ENCODE measurements at places on chromosomes 5 and 9.

GRCh38 chr5:75511435-75512382, at the start of the genes CERT1 and POLK:
Gene CERT1 (minus strand): TSS chr5:75511629. CDS start chr5:75511207, 422 bp downstream.
Gene POLK (plus strand): TSS chr5:75511891.
- peak; percentile 98 for DNase-seq

GRCh38 chr9:113705928-113706519, 170.1 kb upstream of the ZNF618 start:
- no peak for DNase-seq

- DNase-seq: no peak
These were observed 127.6 kb upstream of the PTCH1 start for GRCh38 chr9:95644377-95644776.

DNA sequence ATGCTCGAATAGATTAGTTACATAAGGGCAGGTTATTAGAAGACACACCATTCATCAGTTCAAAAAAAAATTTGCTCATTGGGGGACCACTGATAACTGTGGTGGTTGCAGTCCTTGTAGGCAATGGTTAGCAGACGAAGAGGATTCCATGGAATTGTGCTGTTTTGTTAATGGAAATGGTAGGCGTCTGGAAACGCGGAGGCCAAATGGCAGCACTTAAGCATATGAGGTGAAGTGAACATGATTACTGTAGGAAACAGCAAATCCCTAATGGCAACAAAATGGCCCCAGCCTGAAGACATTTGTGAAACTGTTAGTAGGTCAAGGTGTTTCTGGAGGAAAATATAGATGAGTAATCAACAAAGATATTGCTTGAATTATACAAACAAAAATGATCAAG, 535.4 kb upstream of the PTPRD start:
- no peak for DNase-seq

GRCh38 chr5:170560938-170561337, 57.1 kb downstream of the KCNIP1 start:
- no peak for DNase-seq

- DNase-seq: no peak
These were observed 682 bp downstream of the MAN1B1 start for GRCh38 chr9:137087409-137087925.

DNA sequence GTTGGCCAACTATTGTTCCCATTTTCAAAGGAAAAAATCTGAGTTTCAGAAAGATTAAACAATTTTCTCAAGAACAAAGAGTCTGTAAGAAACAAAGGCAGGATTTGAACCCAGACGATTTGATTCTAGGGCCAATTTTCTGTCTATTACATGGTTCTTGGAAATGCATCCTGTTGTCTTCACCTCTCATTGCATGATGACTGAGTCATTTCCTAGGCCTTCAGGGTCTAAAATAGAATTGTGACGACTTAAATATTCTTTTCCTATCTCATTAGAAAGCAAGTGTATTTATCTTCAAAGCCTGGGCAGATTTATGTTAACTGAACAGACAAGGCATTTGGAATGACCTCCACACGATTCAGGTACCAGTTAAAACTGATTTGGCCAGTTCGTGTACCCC, 512.9 kb downstream of the NTRK2 start:
- DNase-seq: no peak

DNA sequence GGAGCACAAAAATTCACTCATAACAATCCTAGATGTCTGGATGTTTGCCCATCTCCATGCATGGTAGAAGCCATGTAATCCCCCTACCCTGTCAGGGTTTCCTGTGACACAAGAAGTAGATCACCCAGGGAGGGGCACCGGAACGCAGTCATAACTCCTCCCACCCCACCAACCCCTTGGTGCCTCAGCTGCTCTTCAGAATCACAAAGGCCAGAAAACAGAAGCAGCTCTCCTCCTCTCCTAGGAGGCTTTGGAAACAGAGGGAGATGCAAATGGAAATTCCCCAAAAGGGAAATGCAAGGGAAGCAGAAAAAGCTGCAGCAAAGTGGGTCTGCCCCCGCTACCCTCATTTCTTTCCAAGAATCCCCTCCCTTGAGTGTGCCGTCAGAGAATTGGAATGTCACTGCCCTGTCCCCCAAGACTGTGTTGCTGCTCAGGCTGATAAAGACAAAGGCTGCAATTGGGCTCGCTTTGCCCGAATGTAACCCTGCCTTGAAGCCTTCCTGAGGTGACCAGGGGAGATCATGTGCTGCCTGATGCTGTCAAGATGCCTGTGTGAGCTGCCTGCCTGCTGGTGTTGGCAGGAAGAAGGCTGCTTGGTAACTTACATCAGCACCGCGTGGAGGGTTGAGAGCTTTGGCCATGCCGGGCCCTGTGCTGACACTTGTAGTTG, 65.5 kb upstream of the ABCA1 start:
- peak; percentile 86 for DNase-seq

GRCh38 chr5:150358261-150359095, 981 bp downstream of the TCOF1 start:
- no peak for DNase-seq

DNA sequence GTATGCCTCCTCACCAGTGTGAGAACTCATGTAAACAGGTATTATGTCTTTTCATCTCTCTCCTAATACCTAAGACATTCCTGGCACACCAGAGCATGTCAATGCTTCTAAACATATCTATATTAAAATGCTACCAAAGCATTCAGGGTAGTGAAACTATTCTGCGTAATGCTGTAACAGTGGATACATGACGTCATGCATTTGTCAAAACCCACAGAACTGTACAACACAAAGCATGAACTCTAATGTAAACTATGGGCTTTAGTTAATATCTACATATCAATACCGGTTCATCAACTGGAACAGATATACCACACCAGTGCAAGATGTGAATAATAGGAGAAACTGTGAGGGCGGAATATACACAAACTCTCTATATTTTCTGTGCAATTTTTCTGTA, 72.2 kb upstream of the GABRP start:
- no peak for DNase-seq

Data from Right ventricle myocardium superior (tissue), 1 donor.